Stimulated activated naive CD4-positive, alpha-beta T cell (primary cell): ENCODE measurements at places on chromosomes 6 and 20.

- DNase-seq: no peak
These were observed 21.0 kb upstream of the PDE7B start for GRCh38 chr6:135830452-135830881.

DNA sequence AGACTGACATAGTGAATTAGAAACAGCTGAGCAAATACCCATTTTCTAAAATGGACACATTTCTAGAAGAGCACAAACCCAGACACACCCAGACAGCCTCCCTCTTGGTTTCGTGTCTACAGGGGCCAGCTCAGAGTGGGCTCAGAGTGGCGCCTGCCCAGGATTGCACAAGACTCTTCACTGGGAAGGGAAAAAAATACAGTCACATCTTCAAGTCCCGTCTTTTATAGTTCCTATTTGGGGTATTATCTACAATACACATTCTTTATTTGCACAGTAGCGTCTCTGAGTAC is 246.1 kb upstream of the AFDN start:
- DNase-seq: no peak

DNA sequence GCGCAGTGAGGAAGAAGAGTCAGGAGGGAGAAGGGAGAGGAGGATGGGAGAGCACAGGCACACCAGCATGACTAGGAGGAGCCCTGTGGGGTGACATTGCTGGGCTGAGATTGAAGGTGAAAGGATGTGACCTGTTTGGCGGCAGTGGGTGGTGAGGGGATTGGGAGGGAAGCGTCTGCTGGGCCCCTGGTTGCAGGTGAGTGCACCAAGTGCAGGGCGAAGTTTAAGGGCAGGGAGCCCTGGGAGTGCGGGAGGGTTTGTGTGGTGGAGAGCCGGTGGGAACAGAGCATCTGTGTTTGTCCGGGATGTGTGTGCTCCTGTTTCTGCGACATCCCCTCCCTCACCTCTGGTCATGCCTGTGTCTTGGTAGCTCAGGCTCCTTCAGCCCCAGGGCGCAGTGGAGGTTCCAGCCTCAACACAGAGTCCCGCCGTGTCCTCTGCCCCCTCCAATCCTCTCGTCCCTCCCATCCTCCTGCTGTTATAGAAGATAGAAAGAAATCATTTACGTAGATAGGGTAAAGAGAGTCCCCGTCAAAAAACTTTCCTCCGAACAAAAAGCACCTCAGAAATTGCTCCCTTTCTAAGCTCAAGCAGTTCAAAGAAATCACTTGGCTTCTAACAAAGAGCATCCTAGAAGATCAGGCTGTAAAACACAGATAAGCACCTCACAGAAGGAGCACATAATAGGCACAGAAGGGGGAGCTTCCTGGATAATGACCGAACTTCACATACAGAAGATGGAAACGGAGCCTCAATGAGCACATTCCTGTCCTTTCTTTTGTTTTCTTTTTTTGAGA is 25.0 kb downstream of the ULBP1 start:
- no peak for DNase-seq

DNA sequence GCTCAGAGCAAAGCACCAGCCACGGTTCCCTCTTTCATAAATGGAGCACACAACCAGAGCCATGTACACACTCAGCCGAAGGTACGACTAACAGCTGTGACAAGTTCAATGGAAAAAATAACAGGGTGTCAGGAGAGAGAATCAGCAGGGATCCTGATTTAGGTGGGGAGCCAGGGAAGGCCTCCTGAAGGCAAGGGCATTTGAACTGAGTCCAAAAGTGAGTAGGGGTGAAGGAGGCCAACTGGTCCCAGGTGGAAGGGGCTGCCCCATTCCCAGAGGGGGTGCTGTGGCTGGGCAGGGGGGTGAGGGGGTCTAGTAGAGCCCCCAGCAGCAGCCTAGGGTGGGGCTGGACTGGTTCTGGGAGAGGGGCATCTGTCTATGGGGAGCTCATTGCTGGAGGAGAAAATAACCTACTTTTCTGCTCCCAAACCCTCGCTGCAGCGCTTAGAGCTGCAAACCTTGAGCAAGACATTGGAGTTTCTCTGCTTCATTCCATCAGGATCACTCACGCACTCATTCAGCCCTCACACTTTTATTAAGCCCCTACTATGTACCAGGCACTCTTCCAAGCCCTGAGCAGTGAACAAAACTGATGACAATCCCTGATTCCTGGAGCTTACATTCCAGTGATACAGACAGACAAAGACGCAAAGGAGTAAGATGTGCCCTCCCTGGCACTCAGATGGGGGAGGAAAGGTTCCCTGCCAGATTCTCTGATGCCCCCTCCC is 113.5 kb downstream of the TOX2 start:
- no peak for DNase-seq

DNA sequence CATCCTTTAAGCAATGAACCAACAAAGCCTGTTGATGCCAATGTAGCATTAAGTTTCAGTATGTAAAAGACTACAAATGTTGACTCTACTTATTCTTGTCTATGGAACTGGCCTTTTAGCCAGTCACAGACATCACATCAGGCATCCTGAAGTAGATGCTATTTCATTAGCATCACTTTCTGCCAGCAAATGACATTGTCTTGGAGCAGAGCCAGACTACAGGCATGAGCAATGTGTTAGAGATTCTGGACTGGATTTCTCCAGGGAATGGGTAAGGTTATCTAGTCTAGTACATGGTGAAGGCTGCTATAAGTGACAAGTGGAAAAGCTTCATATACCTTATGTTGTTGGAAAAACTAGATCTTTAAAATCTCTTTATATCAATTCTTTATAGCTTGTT is 142.9 kb downstream of the ADGRB3 start:
- DNase-seq: no peak

DNA sequence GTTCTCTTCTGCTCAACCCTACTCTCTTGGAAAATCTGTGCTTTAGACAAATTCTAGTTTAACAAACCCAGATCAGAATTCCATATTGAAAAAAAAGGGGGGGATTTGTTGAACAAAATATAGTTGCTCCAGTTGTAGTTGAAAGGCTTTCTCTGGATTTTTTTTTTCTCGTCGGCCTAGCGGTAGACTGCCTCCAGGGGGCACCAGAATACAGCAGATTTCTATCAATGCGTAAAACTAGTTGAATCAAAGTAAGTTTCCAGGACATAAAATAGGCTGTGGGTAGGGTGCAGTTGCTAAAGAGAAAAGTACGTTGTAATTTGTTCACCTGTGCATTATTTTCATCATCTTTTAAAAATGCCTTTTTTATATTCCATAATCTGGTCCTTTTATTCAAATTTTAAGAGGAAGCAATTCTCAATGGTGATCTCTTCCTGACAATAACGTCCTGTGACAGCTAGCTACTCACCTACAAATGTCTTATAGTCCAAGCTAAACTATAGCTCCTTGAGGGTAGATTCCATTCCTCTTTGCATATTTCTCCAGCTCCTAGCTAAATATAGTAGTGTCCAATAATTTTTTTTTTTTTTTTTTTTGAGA is 105.4 kb downstream of the PERP start:
- peak; percentile 51 for DNase-seq

- DNase-seq: no peak
These were observed 141.3 kb upstream of the EXOC2 start for GRCh38 chr6:834190-834589.

DNA sequence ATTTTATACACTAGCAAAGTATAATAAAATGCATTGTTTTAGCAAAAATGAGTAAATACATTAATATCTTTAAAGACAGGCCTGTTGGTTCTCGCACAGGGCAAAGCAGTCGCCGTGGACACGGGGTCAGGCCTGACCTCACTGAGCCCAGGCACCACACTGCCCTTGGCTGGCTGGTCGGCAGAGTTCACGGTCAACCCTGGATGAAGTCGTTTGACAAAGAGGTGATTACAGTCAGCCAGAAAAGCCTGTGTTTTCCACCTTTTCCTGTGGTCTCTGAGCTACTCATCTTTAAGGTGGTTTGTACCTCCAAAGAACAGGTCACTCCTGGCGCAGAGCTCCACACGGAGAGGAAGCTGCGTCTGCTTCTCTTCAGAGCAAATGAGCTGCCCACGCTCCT is 191.5 kb downstream of the DLL1 start:
- DNase-seq: no peak

GRCh38 chr6:15987569-15987968 is 141.3 kb upstream of the MYLIP start:
- no peak for DNase-seq

- no peak for DNase-seq
These were observed 44.0 kb downstream of the PAK5 start for GRCh38 chr20:9794831-9795230.

DNA sequence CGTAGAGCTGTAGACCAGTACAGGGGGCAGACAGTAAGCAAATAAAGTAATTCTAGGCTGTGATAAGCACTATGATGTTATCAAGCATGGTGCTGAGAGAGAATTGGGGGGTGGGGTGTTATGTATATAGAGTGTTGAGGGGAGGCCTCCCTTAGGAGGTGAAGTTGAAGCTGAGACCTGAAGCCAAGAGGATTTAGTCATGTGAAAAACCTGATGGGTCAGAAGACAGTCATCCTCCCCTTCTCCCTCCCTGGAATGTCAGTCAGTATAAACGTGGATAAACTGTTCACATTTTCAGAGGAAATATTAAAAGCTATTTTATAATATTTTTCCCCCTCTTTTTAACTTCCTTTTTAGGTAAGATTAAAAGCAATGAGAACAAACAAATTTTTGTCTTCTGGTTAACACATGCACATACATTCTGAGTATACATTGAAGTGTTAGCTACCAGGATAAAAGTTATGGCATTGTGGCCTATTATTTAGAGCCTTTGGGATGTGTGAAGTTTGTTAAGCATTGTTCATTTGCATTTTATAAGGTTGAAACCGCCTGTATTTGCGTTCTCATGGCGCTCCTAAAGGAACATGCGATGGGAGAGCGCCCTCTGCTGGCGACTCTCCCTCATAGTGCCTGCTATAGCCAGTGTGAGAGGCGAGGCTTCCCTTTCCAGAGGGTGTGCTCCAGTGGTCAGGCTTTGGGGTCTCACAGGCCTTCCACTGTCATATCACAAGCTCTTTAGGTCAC is 35.4 kb upstream of the MAPK13 start:
- DNase-seq: peak; percentile 75
